ENCODE measurements at places on chromosomes 11 and 22.

GRCh38 chr11:3156282-3156660 lies 8.8 kb downstream of the OSBPL5 start:
- DNase-seq, result no peak

DNA sequence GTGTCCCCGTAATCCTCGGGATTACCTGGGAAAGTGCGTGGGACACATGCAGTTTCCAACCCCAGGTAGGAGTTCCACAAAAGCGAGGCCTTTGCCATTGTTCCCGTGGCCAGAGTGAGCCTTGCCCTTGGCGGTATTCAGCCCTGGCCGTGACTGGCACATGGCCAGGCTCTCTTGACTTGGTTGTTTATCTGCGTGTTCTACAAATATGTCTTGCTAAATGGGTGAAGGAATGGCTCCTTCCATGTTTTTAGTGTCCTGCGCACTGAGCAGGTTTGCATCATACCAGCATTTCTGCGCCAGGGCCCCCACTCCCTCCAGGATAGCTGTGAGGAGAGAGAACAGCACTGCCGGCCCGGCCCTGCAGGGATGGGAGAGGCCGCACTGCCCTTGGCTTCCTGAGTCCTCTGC lies 20.0 kb downstream of the POLR3H start:
- no peak for DNase-seq

DNA sequence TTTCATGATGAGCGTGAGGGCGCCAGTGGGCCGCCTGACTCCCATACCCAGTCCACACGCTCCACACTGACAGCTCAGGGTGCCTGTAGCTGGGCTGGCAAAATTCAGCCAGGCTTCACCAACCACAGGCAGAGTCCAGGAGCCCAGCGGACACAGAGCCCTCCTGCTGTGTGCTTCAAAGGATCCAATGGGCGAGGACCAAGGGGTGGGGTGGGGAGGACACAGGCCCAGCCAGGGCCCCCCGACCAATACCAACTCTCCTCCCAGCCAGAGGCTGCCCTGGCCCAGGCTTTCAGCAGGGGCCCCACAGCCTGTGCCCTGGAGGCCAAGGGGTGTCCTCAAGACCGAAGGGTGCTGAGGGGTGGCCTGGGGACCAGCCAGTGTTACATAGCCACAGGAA lies 336.1 kb downstream of the CTTN start:
- no peak for DNase-seq

DNA sequence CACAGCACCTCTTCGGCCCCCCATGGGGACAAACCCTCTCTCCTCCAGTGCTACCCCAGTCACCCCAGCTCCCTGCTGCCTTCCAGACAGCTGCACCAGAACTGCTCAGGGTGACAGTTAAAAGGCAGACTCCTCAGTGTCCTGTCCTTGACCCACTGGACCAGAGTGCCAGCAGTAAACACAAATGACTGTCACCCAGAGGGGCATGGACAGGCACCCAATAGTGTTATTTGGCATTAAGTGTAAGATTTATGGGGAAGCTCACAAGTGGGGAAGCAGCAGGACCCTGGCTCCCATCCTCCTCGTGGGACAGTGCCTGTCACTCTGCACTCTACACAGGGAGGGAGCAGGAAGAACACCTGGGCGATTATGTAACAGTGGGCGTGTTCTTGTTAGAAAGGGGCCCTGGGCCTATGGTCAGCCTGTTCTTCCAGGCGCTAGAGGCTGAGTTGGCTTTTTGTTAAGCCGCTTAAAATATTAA lies 5.0 kb downstream of the RPS19BP1 start:
- no peak for DNase-seq

DNA sequence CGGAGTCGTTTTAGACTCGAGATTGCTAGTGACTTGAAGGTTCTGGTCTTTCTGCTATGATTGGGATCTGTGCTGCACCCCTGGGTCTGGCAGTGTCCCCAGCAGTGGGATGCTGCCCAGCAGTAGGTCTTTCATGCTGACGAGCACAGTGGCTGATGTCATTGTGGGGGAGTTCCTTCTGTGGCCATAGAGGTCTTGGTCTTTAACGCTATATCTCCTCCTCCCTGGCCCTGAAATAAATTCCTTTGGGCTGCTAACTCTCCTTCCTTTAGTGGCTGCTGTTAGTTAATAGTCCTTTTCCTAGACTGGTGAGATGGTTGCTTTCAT lies 136.3 kb downstream of the TEAD1 start:
- DNase-seq, result no peak

DNA sequence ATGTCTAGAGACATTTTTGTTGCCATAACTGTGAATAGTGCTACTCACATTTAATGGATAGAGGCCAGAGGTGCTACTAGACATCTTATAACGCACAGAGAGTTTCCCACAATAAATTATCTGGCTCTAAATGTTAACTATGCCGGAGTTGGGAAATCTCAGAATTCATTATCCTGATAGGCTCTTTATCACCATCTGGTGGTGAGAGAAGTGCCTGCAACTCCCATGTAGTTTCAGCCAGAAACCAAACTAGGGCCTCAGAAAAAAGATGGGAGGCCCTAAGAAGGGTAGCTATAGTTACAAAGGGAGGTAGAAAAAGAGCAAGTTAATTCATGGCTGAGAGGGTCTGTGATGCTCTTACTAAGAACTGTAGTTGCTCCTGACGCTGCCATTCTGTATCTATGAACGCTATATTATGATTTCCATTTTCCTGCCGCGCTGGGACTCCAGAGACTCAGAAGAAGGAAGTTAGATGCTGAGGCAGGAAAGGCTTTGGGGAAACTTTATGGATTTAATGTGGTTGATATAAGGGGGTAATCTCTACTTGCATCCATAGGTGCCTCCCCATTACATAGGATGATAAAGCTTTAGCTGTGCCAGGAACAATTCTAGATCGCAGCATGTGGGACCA lies 22.9 kb upstream of the MRPL17 start:
- no peak for DNase-seq

DNA sequence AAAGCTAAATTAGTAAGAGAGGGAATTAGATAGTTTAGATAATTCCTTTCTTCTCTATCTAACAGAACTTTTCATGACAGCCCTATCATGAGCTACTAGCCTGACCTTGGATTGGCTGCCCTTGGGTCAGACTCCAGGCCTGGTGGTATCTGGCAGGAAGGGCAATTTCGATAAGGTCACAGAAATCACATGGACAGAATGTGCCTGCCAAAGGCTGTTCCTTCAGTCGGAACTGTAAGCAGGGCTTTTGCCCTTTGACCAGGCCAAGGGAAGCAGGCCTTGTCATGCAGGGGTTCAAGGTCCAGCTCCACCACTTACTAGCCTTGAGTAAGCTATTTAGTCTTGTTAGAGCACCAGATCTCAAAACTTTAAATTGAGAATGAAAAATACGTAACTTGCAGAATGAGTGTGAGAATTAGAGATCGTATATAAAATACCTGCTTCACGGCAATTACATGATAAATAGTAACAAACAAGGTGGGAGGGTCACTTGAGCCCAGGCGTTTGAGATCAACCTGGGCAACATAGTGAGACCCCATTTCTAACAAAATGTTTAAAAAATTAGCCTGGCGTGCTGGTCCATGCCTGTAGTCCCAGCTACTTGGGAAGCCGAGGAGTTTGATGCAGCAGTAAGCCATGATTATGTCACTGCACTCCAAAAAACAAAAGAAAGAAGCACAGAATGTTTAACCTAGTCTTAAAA lies 60.8 kb upstream of the SC5D start:
- DNase-seq, result no peak

- no peak for DNase-seq
These were observed 48.2 kb downstream of the GLYATL2 start for GRCh38 chr11:58796333-58796732.

DNA sequence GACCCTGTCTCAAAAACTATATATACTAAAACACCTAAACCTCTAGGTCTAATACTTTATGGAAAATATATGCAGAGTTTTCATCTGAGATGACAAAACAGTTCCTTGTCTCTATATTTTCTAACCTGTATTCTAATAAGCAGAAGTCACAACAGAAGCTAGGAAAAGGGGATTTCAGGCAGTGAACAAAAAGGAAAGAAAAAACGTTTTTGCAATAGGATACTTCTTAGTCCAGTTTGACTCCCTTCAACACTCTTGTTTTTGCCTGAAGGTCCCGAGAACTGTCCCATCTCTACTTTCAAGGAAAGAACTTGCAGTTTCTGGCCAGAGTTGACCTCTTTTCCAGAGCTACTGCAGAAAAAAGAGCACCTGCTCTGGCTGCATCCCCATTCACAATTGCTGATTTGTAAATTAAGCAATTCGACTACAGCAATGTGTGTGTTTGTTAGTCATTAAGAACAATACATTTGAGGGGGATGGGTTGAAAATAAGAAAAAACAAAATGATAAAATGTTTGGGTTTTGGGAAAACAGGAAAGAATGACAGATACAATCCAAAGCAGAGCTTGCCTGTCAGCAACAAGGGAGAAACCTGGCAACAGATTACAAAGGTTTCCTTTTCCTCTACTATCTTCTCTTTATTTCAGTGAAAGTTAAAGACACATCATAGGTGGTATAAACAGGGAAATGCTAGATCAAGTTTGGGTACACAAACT lies 160.0 kb downstream of the FCHSD2 start:
- no peak for DNase-seq

- DNase-seq, result no peak
These were observed 36.1 kb downstream of the CCDC90B start for GRCh38 chr11:83249972-83250593.

- no peak for DNase-seq
These were observed 50.2 kb upstream of the FGF3 start for GRCh38 chr11:69869311-69869939.

- no peak for DNase-seq
These were observed 103.2 kb upstream of the IGLL5 start for GRCh38 chr22:22784249-22785039.

GRCh38 chr22:48957311-48957986 lies 870.2 kb downstream of the BRD1 start:
- no peak for DNase-seq

DNA sequence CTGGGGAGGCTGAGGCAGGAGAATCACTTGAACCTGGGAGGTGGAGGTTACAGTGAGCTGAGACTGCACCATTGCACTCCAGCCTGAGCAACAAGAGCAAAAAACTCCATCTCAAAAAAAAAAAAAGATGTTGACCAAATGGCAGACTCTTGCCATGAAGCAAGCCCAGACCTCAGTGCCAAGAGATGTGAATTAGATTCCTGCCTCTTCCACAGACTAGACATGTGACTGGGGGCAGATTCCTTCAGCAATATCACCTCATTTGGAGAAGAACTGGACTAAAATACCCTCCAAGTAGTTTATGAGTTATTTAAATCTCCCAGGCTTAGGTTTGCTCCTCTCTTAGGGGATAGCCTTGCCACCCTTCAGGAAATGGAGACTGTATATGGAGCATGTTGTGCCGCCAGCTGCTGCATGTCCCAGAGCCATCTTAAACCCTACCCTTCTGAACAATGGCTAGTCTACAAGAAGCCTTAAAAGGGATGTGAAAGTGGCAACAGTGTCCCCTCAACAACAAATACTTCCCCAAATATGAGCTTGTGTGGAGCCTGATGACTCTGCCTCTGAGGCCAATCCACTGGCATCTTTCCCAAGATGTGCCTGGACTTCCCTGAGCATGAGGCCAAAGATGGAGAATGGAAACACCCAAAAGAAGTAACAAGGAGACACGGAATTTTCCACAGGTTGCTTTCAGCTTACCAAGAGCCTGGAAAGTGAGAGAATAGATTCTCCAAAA lies 763 bp upstream of the MS4A7 start:
- DNase-seq, result no peak

DNA sequence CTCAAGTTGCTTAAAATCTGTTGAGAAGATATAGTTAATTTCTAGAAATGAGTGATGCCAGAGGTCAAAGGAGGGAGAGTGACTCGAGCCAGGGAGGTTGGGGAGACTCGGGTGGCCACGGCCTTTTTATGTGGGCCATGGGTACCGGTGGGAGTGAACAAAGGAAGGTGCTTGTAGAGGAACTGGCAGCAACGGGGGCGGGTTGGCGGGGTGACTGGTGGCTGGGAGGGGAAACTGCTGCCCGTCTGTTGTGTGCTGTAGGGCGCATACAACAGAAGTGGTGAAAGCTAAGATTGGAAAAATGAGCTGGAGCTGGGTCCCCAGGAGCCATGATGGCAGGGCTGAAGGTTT lies 5.4 kb downstream of the DAGLA start:
- no peak for DNase-seq

- DNase-seq, result no peak
These were observed 24.9 kb downstream of the UBE2L3 start for GRCh38 chr22:21592422-21592821.

- no peak for DNase-seq
These were observed 179.3 kb upstream of the RAG2 start for GRCh38 chr11:36777311-36777710.

DNA sequence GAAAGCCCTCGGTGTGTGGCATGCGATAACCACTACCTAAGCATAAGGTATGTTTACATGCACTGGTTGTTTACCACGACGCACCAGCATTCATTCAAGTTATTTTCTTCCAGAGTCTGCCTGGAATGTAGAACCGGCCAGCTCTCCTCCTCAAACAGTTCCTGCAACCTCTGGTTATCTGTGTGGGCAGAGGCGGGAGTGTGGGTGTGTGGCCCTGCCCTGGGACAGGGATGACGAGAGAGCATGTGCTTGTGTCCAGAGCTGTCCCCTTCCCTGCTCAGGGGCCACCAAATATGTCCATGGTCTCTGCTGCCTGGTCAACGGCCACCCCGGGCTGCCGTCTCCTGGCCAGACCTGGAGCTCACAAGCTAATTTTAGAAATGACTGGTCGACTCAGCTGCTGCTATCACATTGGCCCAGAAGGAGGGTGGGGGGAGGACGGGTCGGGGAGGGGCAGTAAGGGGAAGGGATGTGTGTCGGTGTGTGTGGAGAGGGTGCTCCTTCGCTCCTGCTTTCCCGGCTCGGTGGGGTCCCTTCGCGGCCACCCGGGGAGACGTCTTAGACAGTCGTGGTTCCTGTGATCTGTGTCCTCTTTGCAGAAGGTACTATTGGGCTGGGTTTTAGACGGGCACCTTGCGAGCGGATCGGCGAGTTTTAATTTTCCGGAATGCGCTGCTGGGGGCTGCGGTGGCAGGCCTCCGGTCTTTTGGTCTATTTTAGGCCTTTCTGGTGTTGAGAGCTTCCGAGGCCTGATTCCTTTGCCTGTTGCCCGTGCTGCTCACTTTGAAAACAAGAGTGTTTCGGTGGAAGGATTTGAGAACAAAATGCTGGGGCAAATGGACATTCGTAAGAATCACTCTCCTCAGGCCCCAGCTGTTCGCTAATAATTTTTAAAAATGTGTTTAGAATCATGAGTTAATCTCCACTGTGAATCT lies at the start of gene MYO18B:
MYO18B (plus strand) TSS at position 497 of the 935 bp plus-strand sequence. CDS start 18,905 bp downstream, outside the sequence.
- DNase-seq, result no peak

GRCh38 chr11:121374286-121374985 lies 77.7 kb upstream of the SORL1 start:
- DNase-seq, result no peak

DNA sequence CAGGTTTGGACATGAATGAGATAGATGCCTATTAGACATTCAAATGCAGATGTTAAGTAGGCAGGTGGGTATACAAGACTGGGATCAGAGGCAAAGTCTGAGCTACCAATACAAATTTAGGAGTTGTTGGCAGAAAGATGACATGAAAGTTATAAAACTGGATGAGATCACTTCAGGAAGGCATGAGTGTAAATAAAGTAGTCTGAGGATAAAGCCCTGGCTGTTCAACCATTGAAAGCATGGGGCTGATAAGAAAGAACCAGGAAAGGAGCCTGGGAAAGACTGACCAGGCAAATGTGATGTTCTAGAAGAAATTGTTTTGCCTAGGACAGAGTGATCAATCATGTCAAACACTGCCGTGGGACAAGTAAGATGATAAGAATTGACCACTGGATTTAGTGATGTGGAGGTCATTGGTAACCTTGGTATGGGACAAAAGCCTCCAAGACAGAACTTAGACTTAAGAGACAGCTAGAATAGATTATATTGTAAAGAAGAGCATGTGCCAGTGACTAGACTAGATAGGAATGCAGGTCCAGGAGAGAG lies 98.5 kb downstream of the EHF start:
- DNase-seq, result no peak
